GM18507 (cell line): ENCODE measurements at places on chromosomes 2 and 18.

- no peak for DNase-seq
Measured at GRCh38 chr2:100425107-100425506, 7.6 kb upstream of the CHST10 start.

DNA sequence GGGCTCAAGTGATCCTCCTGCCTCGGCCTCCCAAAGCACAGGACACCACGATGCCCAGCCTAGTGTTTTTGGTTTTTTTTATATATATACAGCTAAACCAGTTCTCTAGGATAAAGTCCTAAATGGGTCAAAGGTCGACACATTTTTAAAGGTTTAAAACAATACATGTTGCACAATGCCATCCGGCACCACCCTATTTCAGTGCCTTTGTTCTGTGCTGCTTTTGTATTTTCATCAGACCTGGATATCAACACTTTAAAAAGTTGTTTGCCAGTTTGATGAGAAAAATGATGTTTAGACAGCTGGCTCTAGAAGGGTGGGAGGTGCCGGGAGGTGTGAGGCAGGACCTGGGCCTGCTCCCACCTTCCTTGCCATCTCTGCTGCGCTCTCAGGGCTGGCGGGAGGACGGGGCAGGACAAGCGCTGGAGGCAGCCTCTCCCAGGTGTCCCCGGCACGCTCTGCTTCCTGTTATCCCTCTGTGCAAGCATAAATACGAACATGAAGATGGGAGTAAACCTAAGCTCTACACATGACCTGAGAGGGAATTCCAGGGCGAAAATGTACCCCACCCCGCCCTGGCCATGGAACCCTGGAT lies 103.7 kb downstream of the HS6ST1 start:
- DNase-seq: no peak

DNA sequence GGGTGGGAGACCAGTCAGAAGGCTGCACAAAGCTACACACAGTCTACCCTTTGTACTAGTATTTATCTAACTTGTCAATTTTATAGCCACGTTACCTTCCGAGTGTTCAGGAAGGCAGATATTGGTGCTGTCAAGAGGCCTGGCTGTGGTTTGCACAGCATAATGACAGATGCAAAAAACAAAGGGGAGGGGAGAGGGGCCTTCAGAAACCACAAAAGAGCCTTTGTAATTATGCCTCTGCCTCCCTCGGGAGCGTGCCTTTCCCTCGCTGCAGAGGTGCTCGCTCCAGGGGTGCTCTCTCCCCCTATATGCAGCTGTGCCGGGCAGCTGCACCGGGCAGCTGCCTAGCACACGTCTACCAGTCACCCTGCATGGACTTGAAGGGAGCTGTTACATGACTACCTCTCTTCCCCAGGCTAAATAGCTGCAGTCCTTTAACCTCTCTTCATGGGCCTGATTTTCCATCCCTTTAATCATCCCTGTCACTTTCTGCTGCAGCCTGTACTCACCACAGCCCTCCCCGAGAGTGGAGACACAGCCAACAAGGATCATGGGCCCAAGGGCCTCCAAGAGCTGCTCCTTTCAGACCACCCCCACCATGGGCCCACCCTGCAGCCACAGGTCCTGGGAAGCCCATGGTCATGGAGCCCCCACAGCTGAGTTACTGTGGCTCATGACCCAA lies 168.4 kb upstream of the PKDCC start:
- no peak for DNase-seq

DNA sequence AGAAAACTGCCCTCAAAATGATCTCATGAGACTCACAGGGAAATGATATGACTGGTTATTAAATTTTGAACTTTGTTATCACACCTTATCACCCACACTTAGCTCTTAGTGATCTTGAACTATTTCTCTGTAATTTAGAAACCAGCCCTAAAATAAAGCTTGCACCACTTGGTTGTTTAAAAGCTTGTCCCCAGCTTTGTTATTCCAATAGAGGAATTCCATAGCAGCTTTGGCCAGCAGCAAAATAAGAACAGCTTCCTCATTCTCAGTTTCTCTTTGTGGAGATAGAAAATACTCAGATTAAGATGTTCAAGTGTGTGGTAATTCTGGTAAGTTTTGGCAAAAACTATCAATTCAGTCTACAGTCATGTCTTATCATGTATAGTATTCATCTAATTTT lies 54.4 kb upstream of the CCDC68 start:
- no peak for DNase-seq

DNA sequence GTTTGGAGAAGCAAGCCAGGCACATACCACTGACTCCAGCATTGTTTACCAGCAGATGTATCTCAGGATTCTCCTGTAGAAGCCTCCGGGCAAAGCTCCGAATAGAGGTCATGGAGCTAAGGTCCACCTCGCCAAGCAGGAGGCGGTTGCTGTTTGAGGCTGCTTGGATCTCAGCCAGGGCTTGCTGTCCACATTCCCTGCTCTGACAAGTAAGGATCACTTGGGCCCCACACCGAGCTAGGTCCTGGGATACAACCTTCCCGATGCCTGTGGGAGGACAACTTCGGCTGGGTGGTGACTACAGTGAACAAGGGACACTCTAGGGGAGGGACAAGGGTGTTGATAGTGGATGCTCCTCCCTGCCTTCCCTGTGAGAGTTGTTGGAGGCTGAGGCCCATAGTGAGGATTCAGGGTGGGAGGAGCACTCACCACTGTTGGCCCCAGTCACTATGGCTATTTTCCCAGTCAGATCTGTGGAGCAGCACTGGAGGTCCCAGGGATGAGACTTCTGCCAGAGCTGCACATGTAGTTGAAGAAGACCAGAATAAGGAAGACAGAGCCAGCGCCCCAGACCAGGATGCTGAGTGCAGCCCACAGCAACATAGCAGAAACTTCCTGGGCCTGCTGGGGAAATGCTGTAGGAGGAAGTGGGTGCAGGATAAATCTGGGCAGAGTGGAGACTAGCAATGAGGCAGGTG lies 8.3 kb downstream of the C2orf81 start:
- DNase-seq: no peak

DNA sequence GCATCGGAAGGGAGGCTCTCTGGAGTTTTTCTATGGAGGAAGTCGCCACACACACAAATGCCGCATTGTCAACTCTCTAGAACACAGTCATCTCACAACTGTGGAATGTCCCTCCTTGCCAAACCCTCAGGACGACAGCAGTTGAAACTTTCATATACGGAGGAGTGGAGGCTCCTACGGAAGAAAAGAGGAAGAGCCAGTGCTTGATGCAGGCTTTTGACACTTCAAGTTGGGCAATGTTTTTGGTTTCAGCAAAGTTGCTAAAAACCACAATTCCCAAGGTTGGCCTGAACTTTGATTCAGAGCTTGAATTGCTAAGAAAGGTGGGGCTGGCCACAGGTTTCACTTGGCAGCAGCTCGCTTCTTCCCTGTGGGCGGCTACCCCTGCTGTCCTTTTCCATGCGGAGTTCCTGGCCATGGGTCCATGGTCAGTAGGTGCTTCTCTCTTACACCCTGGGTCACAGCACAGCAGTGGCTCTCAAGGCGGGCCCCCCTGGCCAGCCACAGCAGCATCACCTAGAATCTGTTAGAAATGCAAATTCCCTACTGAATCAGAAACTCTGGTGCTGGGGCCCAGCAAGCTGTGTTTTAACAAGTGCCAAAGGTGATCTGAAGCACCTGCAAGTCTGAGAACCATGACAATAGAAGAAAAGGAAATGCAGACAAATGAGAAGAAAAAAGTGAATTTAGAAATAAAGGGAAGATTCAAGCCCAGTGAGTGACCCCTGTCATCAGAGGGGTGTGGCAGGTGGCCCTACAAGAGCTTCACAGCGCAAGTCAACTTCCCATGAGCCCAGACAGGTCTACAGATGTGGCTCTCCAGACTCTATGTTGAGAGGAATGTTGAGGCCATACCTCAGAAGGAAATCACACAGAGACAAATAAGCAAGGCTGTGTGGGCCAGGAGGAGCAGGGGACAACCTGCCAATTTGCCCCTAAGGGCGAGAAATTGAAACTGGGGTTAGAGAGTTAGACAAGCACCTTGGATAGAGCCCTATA lies 856.4 kb downstream of the RNF144A start:
- DNase-seq: peak; percentile 33

DNA sequence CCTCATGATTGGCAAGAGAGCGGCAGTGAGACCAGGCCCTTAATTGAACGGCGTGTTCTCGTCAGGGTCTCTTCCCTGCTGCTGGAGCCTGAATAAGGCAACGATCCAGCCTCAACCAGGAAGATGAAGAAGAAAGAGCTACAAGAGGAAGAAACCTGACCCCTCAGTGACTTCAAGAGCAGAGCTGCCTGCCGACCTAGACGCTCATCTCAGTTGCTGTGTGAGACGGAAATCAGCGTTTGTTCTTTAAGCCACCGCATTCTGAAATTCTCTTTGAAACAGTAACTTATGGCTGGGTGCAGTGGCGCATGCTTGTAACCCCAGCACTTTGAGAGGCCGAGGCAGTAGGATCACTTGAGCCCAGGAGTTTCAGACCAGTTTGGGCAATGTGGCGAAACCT lies 29.6 kb upstream of the KCNG3 start:
- no peak for DNase-seq

DNA sequence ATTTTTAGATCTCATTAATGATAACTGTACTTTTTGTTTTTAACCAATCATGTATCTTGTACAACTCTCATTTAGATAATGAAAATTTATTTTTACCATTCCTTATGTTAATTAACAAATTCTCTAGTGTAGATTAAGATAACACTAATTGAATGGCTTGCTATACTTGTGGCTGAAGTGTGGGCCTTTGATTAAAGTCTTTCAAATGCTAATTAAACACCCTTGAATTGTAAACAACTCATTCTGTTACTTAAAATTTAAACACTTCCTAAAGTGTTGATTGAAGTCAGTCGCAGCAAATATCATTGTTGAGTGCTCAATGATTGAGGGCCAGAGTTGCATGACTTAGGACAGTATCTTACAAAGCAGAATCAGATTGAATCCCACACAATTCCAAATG lies 109.8 kb upstream of the GULP1 start:
- DNase-seq: no peak

GRCh38 chr18:5951515-5952091 lies 56.3 kb upstream of the TMEM200C start:
- no peak for DNase-seq

- no peak for DNase-seq
Measured at GRCh38 chr2:127790694-127791529, 20.1 kb downstream of the WDR33 start.

GRCh38 chr2:98730053-98730706 lies 752 bp downstream of the MGAT4A start:
- DNase-seq: no peak

DNA sequence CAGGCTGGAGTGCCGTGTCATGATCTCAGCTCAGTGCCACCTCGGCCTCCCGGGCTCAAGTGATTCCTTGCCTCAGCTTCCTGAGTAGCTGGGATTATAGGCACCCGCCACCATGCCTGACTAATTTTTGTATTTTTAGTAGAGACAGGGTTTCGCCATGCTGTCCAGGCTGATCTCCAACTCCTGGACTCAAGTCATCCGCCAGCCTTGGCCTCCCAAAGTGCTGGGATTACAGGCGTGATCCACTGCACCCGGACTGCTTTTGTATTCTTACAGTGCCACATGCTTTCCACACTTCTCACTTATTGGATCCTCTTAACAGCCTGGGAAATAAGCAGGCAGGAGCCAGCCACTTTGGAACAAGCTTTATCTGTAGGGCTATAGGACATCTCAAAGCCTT lies 25.3 kb upstream of the BCL2L11 start:
- DNase-seq: no peak

DNA sequence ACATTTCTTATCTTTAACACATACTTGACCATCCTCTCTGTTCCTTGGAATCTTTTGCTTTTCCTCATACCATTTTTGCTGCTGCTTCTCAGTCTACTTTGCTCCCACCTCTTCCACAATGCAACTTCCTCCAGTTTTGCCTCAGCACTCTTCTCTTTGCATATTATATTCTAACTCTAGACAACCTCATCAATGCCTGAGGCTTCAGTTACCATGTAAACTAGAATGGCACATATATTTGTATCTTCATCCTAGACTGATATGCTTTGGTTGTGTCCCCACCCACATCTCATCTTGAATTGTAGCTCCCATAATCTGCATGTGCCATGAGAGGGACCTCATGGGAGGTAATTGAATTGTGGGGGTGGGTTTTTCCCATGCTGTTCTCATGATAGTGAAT lies 55.9 kb upstream of the STAM2 start:
- no peak for DNase-seq

GRCh38 chr2:231117922-231118613 lies 6.8 kb downstream of the HTR2B start:
- DNase-seq: no peak

GRCh38 chr2:105400138-105400540 lies 1.3 kb upstream of the FHL2 start:
- no peak for DNase-seq

- DNase-seq: no peak
Measured at GRCh38 chr18:13242797-13243196, 24.2 kb downstream of the LDLRAD4 start.

GRCh38 chr2:173828189-173829142 lies 136.7 kb downstream of the SP3 start:
- DNase-seq: no peak

GRCh38 chr2:133676392-133677130 lies 108.3 kb upstream of the NCKAP5 start:
- DNase-seq: no peak

GRCh38 chr18:10131460-10132395 lies 217.9 kb downstream of the VAPA start:
- DNase-seq: no peak

DNA sequence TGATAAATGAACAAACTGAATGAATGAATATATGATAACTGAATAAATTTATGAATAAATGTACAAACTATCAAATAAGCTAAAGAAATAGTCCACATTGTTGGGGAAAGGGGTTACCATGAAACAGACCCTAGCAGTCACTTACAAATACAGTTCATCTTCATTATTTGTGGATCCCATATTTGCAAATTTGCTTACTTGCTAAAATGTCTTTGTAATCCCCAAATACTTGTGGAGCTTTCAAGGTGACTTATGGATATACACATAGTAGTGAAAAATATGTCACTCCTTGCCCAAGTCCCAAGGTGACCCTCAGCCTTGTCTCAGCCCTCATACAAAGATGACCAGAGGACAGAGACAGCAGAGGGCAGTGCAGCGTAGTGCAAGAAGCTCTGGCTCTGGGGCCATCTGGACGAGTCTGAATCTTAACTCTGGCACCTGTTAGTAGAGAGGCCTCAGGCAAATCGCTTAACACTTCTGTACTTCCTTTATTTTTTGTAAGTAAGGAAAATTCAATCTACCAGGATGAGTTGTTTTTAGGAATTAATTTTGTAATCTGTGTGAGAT lies 3.1 kb downstream of the PAIP2B start:
- no peak for DNase-seq

DNA sequence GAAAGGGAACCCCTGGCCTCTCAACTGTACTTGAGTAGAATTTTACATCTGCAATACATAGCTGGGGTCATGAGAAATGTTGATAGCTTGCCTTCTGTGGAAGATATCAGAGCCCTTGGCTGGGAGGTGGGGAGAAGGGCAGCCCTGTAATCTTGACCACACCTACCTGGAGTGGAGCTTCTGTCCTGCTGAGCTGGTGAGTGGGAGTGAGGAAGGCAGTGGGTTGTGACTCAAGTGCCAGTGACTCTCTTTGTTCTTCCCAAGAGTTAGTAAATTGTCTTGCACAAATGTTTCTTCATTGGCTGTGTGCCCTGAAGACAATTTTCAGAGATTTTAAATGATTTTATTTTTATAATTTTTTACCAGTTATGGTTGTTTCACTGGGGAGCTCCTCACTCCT lies 277.3 kb downstream of the MBD5 start:
- no peak for DNase-seq
